ENCODE measurements at places on chromosomes 1 and 21.

DNA sequence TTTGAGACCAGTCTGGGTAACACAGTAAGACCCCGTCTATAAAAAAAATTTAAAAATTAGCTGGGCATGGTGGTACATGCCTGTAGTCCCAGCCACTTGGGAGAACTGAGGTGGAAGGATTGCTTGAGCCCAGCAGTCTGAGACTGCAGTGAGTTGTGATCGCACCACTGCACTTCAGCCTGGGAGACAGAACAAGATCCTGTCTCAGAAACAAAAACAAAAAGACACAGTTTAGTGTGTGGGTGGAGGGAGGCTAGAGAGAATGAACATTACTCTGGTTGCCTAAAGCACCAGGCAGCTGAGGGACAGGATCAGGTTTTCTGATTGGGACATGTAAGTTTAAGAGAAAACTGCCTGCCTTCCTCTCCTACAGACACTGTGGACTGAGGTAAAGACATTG lies 42.3 kb downstream of the VAMP4 start:
- DNase-seq, result no peak

GRCh38 chr1:205286335-205286950 lies 35.1 kb downstream of the NUAK2 start:
- no peak for DNase-seq

- DNase-seq, result no peak
These were observed 39.9 kb upstream of the SRSF10 start for GRCh38 chr1:24020025-24020424.

DNA sequence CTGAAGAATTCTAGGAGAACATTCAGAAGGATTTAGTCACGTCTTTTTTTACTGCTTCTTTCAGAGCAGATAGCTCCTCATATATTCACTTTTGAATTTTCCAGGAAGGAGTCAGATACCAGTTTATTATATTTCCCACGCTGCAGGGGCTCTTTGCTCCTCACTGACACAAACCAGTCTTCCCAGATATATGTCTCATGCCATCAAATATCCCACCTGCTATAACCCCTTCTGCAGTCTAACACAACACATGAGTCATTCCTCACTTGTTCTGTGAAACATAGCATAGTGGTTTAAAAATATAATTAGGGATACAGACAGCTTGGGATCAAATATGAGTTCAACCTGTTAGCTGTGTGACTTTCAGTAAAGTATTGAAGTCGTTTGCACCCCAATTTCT lies 251.7 kb upstream of the DPYD start:
- DNase-seq, result no peak

- no peak for DNase-seq
These were observed 84.1 kb upstream of the C21orf91 start for GRCh38 chr21:17903029-17903806.

- DNase-seq, result no peak
These were observed 77.2 kb downstream of the FHAD1 start for GRCh38 chr1:15323989-15324868.

DNA sequence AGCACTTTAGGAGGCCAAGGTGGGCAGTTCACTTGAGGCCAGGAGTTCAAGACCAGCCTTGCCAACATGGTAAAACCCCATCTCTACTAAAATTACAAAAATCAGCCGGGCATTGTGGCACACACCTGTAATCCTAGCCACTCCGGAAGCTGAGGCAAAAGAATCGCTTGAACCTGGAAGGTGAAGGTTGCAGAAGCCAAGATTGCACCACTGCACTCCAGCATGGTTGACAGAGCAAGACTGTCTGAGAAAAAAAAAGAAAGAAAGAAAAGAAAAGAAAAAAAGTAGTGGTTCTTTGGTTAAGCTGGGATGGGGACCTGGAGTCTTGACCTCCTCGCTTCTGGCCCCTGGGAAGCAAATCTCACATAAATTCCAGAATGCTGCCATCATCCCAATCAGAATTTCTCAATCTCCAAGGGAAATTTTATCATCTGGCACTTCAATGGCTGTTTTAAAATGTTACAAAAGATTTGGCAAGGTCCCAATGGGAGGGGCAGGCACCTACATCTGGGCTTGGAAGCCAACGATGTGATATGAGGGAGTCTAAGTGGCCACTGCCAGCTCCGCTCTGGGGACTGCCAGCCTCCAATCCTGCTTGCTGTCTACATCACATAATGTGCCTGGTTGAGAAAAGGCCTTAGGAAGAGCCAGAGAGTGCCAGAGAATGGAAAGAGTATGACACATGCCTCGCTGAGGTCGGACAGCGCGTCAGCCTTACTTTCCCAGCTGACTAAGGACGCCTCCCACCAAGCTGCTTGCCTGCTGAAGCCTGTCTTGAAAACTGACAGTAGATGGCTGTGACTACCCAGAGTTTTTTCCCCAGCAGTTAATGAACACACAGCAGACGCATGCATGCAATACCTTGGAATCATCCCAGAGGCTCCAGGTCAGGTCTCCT lies 42.1 kb upstream of the SRP9 start:
- no peak for DNase-seq

DNA sequence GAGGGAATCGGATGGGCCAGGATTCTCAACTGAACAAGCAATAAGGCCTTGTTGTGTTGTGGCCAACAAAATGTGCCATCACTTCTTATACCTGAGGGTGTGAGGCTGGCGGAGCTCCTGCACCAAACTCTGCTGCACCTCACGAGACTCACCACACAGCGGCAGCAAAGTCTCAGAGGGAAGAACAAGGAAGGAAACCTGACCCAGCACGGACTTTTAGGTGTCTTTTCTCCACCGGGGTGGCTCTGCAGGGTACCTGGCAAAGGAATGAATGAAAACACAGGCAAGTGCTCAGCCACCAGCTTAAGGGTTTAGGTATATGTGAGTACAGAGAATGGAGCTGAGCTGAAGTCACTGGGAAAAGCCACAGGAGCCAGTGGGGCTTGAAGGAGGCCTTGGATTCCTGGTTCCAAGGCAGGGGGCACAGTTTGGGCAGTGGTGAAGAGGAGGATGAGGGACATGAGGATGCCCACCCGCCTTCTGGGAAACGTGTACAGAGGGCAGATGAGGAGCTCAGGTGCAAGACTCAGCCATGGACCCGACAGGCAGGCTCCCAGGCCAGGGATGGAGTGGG lies 31.1 kb upstream of the HSD3B1 start:
- no peak for DNase-seq

- DNase-seq, result peak; percentile 26
These were observed 14.4 kb downstream of the CD58 start for GRCh38 chr1:116556289-116557006.

- no peak for DNase-seq
These were observed 552 bp downstream of the PLD5 start for GRCh38 chr1:242523719-242524570.

- DNase-seq, result peak; percentile 36
These were observed 59.6 kb upstream of the ITPKB start for GRCh38 chr1:226798427-226799411.

- no peak for DNase-seq
These were observed 104.5 kb upstream of the LMO4 start for GRCh38 chr1:87224201-87224600.

GRCh38 chr1:32180186-32181060 lies 948 bp downstream of the TXLNA start:
- no peak for DNase-seq

DNA sequence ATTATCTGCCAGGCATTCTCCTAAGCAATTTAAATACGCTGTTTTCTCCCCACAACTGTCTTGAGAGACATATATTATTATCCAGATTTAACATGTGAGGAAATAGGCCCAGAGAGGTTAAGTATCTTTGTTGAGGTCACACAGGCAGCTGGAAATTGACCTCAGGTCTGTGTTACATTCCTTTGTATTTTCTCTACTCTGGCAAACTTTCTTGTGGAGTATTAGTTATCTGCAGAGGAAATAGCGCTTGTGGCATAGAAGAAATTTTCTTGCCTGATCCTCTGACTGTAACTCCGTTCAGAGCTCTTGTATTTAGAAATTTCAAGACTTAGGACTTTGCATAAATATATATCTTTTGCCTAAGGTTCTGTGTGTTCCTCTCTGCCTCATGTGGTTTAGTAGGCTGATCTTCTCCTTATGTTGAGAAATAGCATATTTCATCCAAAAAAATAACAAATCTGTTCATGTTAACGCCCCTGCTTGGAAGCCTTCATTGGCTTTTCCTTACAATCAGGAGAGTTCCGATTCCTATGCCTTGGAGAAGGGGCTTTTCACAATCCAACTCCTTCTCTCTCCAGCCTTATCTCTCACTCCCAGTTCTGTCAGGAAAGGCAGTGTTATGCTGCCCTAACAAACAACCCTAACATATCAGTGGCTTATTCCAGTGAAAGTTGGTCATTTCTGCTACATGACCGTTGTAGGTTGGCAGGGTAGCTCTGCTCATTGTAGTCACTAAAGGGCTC lies 2.5 kb upstream of the JUN start:
- DNase-seq, result no peak

DNA sequence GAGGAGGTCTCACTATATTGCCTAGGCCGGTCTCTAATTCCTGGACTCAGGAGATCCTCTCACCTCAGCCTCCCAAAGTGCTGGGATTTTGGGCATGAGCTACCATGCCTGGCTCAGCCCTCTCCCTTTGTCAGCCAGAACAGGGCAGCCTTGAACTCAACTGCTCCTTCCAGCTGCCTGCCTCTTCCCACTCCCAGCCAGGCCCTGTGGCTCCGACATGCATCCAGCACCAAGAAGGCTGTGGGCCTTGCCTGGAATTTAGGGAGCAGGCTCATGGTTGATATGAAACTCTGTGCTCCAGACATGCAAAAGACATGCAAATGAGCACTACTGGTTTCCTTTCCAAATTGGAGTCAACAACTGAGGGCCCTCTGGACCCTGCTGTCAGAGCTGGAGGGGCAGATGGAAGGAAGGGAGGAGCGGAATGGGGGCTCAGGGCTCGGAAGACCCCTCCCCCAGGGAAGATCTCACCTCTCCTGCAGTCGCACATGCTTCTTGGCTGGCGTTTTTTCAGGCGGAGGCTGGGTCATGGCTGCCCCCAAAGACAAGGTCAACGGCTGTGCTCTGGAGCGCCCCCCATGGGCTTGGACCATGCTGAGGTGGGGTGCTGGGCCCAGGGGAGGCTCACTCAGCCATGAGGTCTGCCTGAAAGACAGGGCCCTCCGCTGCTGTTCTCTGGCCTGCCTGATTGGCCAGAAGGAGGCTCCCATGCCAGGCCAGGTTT lies 1.4 kb downstream of the PTPN7 start:
- DNase-seq, result no peak

DNA sequence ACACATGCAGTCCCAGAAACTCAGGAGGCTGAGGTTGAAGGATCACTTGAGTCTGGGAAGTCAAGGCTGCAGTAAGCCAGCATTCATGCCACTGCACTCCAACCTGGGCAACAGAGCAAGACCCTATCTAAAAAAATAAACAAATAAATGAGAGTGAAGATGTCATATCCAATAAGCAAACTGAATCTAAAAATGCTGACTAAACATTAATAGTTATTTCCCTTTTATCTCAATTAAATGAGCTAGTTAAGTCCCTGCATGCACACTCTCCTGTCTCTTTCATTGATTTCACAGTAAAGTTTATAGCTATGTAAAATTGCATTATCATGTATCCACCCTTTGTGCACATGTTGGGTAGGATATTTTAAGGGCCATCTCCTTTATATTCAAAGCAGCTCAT lies 81.1 kb upstream of the L1TD1 start:
- DNase-seq, result no peak

Data from activated T-cell treated with anti-CD3 and anti-CD28 coated beads for 4 hours (primary cell).